ENCODE measurements at places on chromosomes 5 and 9.

DNA sequence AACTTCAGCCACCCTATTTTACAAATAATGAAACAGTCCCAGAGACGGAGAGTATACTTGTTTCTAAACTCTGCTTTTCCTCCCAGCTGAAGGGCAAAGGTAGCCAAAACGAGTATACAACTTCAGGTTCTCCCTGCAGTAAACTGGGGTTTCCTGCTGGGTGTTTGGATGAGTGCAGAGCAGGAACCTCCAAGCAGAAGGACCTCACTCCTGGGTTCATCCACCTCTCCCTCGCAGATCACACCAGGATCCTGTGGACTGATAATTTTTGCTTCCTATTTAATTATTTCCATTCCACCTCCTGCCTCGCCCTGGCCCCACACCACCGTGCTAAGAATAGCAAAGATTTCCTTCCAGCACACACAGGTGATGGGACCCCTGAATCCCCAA, 2.0 kb upstream of the FOXB2 start:
- no peak for DNase-seq

DNA sequence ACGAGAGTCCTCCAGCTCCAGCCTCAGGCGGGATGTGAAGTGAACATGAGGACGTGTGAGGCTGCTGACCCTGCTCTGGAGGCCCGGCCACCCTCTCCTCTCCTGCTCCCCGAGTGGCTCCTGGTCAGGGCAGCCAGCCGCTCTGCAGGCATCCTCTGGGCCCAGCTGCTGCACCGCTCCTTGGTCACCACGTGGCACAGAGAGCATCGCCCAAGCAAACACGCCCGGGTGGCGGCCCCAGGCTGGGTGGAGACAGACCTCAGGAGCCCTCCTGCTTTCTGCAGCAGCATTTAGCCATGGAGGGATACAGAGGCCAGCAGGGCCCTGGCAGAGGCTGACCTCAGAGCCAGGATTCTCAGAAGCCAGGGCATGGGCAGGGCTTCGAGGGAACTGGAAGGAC, 69.7 kb upstream of the SARDH start:
- DNase-seq, result no peak

DNA sequence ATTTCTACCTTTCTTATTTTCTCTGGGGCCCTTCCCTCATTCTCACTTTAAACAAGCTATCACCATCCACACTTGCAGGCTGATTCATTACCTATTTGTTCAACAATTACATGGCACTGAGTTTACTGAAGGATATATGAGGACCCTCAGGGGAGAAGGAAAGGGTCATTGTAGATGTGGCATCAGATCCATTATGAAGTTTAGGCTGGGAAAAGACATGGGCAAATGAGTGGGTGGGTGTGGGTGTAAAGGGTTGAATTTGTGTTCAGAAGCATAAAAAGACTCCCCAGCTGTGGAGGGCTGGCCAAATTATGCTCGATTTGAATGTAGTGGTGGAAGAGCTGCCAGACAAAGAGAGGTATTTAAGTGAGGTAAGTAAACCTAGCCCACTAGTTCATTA, 55.9 kb upstream of the MTAP start:
- DNase-seq, result no peak

DNA sequence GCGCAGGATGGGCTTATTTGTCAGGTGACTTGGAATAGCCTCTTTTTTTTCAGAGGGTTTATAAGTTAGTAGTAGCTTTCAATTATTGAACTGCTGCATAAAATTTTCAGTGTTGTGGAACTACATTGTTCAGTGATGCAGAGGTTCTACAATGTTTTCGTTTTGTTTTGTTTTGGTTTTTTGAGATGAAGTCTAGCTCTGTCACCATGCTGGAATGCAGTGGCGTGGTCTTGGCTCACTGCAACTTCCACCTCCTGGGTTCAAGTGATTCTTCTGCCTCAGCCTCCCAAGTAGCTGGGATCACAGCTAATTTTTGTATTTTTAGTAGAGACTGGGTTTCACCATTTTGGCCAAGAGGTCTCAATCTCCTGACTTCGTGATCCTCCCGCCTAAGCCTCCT, 22.0 kb downstream of the NUP188 start:
- no peak for DNase-seq

DNA sequence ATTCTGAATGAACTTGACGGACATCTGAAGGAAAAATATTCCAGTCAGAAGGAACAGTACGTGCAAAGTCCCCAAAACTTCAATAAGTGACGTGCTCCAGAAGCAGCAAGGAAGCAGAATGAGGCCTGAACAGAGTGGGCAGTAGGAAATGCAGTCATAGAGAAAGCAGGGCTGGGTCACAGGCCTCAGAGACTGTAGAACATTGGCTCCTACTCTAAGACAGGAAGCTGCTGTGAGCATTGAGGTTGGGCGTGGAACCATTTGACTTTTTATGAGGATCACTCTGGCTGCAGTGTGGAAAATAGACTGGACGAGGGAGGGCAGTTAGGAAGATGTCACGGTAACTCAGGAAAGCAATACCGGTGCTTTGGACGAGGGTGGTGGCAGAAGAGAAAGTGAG, 64.0 kb downstream of the DOCK8 start:
- DNase-seq, result no peak

- no peak for DNase-seq
Observed at GRCh38 chr9:95029288-95029687, 288.2 kb downstream of the FANCC start.

DNA sequence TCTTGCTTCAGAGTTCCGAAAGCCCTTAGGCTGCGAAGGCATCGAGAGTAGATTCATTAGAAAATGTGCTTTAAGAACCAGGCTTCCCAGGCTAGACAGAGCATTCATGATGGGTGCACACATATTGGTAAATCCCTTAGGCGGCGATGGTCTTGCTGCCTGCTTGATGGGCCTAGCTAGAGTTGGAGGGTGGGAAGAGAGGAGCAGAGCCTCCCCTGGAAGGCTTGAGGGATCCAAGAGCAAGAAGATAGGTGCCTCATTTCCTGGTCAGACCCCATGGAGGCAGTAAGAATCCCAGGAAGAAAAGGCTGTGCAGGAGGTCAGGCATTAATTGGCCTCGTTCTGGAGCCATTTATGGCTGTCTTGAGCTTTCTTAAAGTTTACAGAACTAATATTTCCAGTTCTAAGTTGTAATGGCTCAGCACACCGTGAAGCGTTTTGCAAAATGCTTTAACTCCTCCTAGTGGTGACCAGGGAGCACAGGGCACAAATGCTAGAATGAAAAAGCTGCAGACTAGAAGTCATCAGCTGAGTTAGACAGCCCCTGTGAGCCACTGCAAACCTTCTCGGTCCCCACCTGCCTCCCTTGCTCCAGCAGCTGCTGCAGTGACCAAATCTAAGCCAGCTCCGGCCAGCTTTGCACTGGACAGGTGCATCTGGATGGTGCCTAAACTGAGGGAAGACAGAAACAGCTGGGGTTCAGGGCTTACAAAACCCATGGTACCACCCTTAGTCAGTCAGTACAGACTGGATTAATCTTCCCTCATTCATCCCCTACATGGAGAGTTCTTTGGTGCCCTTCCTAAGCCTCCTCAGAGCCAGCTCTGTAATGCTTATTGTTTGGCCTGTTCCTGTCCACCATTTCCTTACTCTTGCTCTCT, 14.7 kb downstream of the SLC45A2 start:
- DNase-seq, result no peak

DNA sequence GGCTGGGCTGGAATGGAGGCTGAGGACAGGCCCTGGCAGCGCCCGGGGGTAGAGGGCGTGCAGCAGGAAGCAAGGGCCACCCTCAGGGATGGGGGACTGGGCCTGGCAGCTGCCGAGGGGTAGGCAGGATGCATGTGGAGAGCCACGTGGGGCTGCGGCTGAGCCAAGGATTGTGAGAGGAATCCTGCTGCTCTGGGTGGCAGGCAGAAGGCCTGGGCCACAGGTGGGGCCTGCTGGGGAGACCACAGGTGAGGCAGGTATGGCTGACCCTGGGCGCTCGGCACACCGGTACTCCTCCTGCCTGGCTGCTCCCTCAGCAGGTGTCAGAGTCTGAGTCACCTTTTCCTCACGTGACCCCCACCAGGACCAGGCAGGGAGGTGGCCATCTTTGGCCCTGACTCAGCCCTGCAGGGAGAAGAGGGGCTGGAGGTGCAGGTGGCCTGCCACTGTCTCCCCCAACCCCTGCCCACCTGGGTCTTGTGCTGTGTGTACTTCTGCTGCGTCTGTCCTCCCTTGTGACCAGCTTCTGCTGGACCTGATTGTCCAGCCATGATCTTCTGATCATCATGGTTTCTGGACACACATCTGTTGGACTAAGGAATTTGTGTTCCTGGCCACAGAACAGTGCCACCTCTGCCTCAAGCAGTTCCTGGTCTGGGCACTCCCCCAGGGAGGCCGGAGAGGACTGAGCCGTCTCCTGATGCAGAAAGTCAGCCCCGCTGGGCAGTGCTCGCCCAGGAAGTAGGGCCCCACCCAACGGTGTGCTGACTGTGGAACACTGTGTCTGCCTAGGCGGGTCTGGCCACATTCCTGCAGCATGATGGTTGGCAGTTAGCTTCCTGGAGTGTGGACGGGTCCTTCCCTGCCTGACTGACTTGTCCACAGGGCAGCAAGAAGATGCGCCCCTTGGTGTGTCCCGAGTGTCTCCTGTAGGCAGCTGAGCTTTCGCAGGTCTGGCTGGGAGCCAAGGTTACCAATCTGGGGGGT, 6.4 kb downstream of the ARRDC1 start:
- DNase-seq, result no peak

DNA sequence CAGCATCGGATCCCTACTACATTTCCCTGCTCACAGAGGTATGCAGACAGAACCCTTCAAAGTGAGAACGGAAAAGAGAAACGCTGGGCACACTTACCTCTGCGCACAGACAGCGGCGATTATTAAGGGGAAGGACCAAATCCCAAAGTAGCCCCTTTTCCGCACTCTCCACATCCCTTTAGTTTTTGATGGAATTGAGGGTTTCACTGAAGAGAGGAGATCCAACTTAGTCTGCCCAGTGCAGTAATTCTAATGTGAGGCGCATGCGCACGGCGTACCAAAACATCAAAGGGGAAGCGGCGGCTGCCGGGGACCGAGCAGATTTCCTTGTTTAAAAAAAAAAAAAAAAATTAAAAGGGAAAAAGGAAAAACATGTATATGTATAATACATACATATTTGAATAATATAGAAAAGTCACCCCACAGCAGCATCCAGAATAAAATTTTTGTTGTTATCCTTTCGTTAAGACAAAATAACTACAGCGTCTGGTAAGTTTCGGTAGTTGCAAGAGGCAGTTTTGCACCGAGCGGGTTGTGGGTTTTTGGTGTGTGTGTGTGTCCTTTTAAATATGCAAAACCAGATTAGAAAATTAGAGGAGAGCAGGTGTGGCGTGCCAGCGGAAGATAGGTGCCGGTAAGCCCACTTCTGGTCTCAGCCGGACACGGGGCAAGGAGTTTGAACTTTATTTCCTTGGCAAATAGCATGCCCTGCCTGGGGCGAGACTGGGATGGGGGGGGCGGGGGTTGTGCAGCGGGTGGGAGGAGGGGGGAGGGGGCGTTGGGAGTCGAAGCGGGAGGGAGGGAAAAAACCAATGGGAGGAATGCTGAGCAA, at the start of gene GABRB2:
Gene GABRB2, minus strand, starts transcription at position 256 of the 832 bp plus-strand sequence. Its CDS starts 82 bp downstream, at position 174.
- no peak for DNase-seq

DNA sequence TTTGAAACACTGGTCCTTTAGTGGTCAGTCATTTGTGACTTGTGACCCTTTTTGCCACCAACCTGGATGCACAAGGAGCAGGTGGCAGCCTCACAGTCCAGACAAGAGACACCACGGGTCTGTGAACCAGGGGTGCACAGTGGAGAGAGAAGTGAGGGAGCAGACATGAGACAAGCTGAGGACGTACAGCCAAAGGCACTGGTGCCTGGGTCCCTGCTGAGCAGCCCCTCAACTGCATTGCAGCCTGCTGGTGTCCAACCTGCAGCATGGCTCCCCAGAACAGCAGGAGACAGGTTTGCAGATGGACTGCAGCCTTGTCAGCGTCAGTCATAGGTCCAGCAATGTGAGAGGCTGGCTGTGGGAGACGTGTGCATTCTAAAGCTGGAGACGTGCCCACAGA, 124.2 kb upstream of the FSTL4 start:
- no peak for DNase-seq

- no peak for DNase-seq
Observed at GRCh38 chr5:176371621-176372539, 6.6 kb downstream of the ARL10 start.

GRCh38 chr5:149775785-149776184, 45.7 kb downstream of the PPARGC1B start:
- DNase-seq, result no peak

DNA sequence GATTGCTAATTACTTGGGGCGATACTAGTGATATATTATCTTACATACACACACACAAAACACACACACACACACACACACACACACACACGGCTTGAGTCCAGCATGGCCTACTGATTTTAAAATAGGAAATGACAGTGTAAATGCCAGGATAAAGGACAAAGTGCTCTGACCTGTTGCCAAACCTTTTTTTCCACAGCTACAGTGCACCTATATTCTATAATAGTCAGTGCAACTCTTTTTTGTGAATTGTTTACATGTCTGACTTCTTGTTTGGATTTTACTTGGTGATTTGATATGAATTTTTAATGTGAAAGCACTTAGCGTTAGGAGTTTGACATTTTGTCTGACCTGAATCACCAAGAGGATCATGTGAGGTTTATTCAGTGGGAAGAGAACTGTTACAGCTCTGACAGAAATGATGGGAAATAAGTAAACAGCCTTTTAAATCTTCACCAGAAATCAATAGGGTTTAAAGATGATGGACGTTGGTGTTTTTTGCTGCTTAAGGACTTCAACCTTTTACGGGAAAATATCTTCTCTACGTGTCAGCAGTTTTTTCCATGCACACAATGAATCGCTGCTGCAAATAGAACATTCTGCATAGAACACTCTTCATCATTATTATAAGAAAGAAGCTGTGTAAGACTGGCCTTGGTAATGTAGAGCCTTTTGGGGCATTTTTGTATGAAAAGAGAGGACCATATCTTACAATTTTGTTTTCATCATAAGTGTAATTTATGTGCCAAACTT, 218.5 kb downstream of the RANBP17 start:
- no peak for DNase-seq

GRCh38 chr5:160312960-160313727, 780 bp upstream of the CCNJL start:
- DNase-seq, result no peak

- DNase-seq, result no peak
Observed at GRCh38 chr5:45195026-45195425, 386.3 kb downstream of the MRPS30 start.

GRCh38 chr9:70947511-70947910, 173.9 kb downstream of the TRPM3 start:
- DNase-seq, result no peak

DNA sequence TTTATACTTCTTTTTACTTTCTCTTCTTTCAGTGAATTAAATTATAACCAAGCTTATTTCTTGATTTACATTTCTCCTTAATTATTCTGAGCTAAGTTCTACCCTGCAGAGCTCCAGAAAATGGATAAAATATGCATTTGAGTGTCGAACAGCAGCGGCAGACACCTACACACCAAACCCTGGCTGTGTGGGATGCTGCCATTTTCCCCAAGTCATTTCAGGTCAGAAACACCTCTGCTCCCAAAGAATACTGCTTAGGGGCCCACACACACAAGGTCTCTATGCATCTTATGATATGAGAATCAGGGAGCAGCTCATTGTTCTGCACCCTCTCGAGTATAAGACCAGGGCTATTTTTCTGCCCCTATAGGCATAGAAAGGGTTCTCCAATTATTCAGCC, 122.3 kb downstream of the CMYA5 start:
- no peak for DNase-seq

- DNase-seq, result no peak
Observed at GRCh38 chr5:9207817-9208418, 338.0 kb downstream of the SEMA5A start.

- peak; percentile 36 for DNase-seq
Observed at GRCh38 chr5:150560401-150561191, 52.7 kb downstream of the NDST1 start.

- no peak for DNase-seq
Observed at GRCh38 chr5:171272996-171273970, 35.8 kb upstream of the TLX3 start.

Data from activated B cell treated with CpG ODN at 0.5 μM for 24 hours (primary cell).